Stimulated activated CD4-positive, alpha-beta T cell treated with anti-CD3 and anti-CD28 coated beads, Interleukin-15, amount 100 ng/mL, for 48 hours (primary cell): ENCODE measurements at places on chromosomes 11 and 22.

GRCh38 chr11:30328681-30329080, 5.8 kb downstream of the ARL14EP start:
- DNase-seq, result no peak

DNA sequence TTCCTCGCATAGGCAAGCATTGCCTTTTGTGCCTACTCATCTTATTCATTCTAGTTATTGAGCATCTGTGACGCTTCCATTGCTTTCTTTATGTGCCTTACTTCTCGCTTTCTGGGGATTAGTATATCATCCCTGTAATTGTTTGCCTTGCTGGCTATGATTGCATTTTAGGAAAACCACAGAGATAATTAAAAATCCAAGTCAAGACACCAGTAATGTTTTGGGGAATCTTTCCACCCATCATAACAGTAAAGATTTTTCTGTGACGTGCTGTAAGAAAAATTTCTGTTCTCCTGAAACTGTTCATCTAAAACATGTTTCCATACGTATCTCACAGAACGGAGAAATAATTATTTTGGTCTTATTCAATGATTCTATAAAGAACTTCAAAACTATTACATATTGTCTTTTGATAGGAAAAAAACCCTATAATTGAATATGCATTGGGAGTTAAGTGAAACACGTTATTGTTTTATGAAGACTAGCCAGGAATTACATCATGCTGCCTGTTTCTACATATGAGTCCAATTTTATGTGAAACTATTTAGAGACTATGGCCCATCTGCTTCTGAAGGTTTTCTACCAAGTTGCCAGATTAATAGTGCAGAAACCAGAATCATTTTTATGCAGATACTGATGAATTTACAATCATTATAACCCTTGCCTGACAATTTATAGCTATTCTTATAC, 133.7 kb upstream of the FIBIN start:
- no peak for DNase-seq

DNA sequence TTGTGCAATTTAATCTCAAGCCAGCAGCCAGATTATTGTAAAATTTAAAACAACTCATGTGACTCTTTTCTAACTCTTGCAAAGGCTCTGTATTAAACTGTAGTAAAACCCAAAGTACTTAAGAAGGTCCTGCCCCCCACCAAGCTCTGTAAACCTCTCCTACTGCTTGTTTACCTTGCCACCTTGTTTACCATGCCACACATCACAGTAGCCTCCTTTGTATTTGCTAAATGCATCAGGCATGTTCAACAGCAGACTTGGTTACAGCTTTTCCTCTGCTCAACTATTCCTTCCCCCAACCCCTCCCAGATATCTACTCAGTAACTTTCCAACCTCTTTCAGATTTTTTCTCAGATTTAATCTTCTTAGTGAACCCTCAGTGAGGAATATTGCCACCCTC, 861.6 kb downstream of the METTL15 start:
- no peak for DNase-seq

- no peak for DNase-seq
These were observed 270.5 kb upstream of the SORL1-AS1 start for GRCh38 chr11:121723246-121723741.

DNA sequence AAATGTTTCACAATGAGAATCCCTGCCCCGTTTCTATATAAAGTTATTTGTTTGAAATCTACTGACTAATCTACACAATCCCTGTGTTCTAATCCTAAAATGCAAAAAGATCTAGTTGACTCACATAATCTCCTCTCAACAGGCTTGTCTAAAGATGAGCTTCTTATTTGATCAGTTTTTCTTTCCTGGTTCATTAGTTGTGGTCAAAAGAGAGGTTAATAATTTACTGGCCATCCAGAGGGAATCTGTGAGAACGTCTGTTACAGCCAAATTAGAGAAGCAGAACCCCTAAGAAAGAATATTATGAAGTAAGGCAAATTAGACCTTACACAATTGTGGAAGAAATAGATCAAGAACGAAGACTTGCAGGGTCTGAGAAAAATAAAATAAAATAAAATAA, 173.7 kb upstream of the ANO3 start:
- no peak for DNase-seq

- no peak for DNase-seq
These were observed 1440.7 kb upstream of the RAG2 start for GRCh38 chr11:38038777-38039176.

DNA sequence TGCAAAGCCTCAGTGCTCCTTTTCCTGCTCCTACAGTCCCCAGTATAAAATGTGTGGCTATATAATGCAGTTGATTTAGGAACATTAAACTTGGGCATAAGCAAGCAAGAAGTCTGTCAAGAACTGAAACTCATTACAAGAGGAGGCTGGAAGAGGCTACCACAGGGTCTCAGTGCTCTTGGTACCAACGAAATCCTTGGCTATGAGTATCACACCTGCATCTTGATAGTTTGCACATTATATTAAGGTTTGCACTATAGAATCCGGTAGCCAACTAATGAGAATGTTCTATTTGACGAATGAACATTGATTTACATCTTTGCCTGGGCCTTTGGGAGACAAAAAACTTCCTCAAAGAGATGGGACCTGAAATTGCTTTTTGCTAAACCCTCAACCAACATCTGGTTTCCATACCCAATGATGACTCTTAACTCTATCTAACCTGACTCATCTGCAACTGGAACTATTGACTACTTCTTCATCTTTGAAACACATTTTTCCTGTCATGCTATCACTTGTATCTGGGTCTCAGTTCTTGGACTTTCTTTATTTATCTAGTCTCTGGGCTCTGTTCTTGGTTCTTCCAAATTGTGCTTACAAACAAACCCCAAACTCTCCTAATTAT, 207.2 kb upstream of the CTSC start:
- DNase-seq, result no peak

DNA sequence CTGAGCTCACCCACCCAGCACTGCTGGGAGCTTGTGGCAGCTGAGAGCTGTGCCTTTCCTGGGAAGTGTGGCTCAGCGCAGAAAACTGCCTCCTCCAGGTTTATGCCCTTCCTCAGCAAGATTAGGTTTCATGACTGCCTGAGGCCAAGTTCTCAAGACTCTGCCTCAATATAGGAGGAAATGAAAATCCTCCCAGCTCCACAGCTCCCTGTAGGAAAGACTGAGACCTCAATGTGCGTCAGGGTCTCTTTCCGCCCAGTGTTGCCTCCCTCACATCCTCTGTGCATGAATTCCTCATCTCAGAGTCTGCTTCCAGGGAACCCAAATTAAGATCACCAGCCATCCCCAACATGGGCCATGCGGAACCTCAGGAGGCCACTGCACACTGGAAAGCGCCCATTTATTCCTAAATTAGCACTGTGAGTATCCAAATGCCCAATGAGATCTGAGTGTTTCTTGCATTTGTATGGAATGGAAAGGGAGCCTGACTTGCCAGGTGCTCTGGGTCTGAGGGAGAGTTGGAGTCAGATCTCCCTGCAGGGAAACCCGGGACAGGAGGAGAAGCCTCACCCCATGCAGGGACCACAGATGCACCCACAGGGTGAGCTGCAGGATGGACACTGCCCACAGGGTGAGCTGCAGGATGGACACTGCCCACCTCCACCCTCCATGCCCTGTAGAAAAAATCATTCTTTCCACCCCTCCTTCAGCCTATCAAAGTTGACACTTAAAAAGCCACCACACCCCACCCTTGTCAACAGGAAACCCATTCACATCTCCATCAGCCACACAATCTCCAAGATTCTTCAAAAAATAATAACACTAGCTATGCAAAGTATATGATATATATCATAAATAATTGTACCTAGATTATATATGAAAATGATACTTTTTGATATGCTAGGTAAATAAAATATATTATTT, 97.4 kb upstream of the IGLL5 start:
- DNase-seq, result no peak

DNA sequence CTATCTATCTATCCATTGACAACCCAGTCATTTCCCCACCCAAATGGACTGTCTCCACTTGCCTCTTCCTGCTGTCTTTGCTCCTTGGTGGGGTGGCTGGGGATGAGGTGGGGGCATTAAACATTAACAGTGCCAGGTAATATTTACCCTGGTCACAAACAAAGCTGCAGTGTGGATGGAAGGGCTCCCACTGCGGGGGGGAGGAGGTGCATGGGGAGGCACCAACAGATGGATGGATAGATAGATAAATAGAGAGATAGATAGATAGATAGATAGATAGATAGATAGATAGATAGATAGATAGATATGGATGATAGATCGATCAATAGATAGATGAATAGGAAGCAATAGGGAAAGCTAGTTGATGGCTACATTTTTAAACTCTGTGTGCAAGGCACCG, 2.3 kb upstream of the FXYD2 start:
- no peak for DNase-seq

DNA sequence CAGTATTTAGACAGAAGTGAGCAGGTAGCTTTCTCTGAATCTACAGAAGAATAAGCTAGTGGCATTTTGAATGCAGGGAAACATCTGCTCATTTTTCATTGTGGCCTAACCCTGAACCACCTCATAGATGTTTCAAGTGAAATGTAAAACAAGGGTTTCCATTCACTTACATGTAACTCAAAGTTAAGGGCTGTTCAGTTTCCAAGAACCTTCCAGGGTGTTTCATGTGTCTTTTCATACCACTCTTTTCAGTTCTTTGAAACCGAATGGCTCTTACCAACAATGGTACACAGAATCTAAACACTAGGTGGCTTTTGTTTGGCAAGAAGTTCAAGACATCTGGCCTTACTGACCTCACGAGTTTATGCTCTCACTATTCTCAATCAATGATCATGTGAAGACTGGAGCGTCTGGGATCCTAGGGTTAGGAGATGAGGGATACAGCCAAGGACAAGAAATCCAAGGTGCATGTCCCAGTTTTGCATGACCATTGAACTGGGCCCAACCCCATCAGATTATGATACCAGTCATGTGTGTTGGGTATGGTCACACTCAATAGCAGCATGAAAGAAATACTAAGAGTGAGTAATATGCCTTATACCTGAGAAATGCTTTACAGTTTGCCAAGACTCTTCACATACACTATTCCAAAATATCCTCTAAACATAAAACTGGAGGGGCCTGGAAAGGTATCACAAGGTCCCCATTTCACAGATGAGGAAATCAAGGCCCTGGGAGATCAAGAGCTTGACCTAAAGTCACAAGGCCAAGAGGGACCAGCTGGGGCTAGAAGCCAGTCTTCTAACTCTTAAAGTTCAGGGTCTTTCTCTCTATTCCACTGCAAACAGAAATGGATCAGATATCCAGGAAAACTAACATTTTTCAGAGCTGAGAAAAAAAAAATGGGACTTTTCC, 92.7 kb downstream of the ETS1 start:
- no peak for DNase-seq

DNA sequence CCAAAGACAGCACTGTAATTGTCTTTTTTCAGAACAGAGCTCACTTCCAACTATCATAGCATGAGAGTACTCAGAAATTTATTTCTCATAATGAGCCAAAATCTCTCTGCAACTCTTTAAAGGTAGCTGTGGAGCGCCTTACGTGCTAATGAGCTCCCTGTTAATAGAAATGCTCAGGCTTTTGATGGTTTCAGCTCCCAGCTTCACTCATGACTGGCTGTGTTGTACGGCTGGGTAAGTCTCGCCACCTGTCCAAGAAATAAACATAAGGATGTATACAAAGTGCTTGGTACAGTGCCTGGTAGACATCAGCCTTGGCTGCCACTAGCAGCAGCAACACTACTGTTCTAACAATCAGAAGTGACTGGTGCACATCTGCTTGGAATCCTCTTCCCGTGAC, 109.4 kb downstream of the LDLRAD3 start:
- no peak for DNase-seq

- DNase-seq, result no peak
These were observed 35.3 kb upstream of the XBP1 start for GRCh38 chr22:28835630-28836189.

DNA sequence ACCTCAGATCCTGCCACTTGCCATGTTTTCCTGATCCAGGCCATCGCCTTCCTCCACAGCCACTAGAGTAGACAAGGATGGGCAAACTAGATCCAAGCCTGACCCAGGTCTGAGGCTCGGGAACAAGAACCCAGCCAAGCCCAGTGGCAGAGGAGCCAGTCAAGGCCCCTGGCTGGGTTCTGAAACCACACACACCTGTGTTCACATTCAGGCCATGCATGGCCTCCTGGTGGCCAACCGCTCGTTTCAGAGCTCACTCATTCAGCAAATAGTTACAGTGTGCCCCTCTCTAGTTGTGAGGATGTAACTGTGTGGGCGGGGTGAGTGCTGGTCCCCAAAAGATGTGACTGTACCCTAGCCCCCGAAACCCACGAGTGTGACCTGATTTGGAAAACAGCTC, 337.6 kb downstream of the CTTN start:
- no peak for DNase-seq

GRCh38 chr11:59510941-59511589, at the start of gene OR4D9:
TSS of gene OR4D9 (plus strand) at chr11:59511539. CDS start at chr11:59514913, 3,374 bp downstream.
- DNase-seq, result no peak

- no peak for DNase-seq
These were observed 112.5 kb downstream of the KCNQ1OT1 start for GRCh38 chr11:2587132-2587930.
